ENCODE measurements at places on chromosomes 7 and 10.

DNA sequence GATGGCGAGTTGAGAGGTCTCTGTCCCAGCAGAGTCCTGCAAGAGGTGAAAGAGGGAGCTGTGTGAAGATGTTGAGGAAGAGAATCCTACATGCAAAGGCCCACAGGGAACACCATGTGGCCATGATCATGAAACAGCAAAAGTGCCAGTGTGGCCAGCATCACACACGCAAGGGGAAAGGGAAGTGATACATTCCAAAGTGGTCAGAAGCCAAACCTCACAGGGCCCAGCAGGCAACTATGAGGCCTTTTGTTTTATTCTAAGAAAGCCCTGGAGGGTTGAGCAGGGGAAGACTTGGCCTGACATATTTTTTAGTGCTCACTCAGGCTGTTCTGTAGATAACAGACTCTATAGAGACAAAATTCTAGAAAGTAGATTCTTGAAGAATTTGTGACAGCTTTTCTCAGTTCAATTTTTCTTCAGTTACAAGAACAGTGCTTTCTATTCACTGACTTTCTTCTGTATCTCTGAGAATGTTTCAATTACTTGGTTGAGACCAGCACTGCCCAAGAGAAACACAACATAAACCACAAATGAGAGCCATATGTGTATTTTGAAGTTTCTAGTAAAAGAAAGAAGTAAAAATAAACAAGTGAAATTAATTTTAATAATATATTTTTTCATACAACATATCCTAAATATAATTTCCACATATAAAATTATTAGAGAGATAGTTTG lies 82.3 kb downstream of the HTR7 start:
- no peak for DNase-seq

GRCh38 chr10:21336476-21337170 lies 188.9 kb downstream of the SKIDA1 start:
- DNase-seq = no peak

DNA sequence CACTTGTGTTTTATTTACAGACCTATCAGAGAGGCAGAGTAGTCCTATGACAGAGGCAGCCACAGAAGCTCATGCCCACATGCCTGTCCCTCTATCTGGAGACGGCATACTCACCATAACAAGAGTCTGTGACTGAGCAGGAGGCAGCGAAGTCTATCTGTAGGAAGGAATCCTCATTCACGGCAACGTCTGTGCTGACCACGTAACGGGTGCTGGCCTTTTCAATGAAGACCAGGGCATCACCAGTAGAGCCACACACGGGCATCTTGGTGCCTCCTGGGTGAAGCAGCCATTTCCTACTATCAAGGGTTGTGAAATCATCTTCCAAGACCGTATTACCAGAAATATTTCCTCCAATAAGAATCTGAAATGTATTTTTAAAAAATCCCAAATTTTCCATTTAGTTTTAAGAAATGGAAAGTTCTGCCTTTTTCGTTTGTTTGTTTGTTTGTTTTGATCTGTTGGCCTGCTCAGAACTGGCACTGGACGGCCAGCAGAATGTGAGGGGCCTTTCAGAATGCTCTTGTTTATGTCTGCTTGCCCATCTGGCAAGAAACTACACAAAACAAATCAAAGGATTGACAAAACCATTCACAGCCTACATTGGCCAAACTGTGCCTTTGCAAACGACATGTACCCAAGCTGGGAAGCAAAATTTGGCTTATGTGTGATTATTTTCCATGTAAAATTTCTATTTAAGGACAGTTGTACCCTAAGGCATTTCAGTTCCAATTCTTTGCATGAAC lies 93.1 kb upstream of the SLC26A5 start:
- DNase-seq = no peak

DNA sequence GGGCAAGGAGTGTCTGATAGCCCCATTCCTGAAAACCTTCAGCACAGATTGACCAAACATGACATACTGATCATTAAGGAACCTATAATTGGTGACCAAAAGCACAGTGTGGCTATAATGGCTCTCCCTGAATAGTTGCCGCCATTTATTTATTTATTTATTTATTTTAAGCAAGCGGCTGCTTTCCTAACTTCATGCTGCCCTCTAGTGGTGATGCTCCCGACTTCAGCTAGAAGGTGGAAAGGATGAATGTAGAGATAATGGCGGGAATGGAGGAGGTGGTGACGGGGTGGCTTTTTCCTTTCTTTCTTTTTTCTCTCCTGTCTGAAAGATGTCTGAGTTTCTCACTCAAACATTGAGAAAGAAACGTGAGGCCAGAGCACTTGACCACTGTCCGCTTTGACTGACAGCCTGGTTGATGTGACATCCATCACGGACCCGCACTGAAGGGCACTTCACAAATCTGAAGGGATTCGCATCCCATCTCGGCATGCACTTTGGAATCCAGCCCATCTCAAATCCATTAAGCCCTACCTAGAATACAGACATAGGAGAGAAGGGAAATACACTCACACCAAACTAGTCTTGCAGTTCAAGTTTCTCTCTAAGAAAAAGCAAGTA lies 1090.1 kb downstream of the KCNMA1 start:
- DNase-seq = no peak

DNA sequence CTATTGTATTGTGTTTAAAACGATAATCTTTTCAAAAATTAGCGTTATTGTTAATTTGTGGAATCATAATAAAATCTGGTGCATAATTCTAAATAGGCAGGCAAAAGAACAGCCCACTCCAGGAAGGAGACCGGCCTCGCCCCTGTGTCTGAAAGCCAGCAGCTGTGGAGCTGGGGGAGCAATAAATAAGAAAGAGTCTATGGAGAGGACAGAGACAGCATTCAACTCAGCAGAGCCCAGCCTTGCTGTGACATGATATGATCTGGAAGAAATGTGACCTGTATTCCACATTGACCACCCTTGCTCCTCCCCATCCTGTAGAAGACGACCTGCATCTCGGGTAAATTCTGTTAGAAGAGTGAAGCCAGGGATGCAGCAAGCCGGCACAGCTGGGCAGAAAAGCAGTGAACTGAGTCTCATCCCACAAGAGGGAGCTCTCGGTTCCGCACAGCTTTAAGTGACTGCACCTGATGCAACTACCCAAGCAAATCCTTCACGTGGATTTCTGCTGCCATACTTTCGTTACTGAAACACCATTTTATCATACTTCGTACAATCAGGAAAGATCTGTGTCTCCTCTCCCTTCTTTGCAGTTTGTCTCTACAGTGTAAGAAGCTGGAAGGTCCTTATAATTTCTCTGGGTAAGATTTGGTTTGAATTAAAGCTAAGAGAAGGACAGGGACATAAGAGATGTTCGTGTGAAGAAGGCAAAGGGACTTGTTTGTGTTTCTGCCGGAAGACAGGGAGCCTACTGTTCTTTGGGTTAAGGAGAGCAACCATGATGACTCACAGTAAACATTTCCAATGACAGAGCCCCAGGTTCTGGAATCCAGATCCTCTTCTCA lies 427.1 kb downstream of the GPAM start:
- no peak for DNase-seq

- DNase-seq = no peak
Observed at GRCh38 chr10:59499460-59499859, 137.1 kb upstream of the FAM13C start.

DNA sequence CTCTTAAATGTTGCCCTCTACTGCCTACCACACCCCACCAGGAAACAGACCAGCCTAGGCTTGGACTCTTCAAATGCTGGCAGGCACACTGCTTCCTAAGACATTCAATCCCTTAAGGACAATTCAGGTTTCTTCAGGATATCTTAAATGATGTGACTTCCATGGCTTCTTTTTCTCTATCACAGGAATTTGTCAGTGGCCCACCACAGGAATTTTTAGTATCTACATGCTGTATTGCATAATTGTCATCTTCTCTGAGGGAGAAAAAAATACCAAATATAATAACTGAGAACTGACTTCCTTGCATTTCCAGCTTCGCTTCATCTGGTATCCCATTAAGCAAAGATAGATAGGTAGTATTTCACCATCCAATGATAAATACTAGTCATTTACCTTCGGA lies 129.3 kb downstream of the WNT2 start:
- no peak for DNase-seq

GRCh38 chr10:59857921-59858320 lies 48.4 kb downstream of the CCDC6 start:
- no peak for DNase-seq

GRCh38 chr7:50197549-50197948 lies 104.5 kb upstream of the ZPBP start:
- peak; percentile 35 for DNase-seq

DNA sequence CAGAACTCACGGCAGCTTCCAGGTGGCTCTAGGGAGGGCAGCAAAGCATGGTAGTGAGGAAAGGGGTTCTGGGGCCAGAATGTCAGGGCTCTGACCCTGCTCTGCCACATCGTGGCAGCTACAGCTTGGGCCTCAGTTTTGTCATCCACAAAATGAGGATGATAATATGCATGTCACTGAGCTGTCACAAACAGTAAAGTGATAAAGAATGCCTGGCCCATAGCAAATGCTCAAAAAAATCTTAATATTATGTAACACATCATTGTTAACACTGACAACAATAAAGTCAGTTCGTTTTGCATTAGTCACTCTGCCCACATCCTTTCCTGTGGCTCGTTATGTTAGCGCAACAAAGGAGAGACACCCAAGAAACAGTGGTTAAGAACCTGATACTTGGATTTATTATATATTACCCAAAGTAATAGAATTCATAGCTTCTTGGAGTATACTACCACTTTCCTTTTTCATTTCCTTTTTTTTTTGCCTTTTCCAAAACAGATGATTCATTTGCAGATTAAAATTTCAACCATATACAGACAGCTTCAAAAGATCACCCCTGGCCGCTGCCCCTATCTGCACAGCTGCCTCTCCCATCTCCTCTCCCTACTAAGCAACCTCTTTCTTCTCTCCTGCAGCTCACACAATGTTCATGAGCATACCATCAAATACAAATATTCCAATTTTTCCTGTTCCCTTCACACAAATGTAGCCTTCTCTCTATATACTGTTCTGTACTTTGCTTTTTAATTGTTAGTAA lies 45.5 kb upstream of the DDC start:
- DNase-seq = peak; percentile 71

DNA sequence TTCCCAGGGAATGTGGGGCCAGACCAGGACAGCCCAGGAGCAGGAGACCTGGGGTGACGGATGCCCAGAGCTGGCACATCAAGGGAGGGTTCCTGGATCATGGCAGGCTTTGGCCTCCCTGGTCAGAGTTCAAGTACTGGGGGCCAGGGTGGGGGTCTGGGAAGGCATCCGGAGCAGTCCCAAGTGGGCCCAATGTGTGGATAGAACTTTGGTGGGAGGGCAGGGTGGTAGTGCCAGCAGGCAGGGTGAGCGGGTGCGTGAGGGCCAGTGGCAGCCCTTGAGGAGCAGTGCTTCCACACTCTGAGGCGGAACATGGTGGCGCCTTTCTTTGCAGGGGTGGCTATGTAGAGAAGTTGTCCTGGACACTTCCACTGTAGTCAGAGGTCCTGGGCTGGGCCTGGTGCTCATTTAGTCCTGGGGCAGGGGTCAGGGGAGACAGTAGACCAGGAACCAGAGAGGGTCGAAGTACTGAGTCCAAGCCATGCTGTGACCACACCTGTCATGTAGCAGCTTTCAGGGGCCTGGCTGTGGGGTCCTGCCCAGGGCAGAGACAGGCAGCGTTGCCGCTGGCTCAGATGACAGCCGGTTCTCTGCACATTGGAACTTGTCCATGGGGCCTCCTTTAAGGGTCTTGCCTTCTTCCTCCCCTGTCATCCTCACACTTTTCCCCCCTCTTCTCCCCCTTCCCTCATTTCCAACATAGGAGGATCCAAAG lies 22.2 kb upstream of the CSGALNACT2 start:
- no peak for DNase-seq

DNA sequence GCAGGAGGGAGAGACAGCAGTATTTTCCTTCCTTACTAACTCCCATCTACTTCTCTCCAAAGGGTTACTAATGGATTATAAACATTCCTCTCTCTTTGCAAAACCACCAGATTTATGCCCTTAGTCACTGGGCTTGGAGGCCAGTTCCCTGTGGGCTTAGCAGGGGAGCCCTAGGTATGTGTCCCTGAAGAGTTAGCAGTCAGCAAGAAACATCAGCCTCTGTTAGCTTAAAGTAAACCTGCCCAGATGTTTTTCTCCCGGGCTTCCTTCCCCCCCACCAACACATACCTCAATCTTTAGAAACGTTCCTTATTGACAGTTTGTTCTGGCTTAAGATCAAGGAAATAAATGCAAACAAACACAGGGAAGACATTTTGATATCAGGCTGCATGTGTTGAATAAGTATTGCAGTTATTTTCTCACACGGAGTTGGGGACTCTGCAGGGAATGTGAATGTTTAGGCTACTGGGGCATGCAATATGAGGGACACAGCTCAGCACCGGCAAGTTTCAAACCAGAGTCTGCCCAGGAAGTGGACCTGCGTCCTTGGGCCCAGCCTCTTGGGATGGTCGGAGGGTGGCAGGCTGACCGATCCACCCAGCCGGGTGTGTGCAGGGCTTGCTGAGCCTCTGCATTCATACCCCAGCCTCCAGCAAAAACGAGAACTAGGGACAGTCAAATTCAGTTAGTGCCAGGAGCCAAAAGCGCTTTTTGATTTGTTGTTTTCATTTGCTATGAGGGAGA lies 252.0 kb upstream of the GRB10 start:
- no peak for DNase-seq

DNA sequence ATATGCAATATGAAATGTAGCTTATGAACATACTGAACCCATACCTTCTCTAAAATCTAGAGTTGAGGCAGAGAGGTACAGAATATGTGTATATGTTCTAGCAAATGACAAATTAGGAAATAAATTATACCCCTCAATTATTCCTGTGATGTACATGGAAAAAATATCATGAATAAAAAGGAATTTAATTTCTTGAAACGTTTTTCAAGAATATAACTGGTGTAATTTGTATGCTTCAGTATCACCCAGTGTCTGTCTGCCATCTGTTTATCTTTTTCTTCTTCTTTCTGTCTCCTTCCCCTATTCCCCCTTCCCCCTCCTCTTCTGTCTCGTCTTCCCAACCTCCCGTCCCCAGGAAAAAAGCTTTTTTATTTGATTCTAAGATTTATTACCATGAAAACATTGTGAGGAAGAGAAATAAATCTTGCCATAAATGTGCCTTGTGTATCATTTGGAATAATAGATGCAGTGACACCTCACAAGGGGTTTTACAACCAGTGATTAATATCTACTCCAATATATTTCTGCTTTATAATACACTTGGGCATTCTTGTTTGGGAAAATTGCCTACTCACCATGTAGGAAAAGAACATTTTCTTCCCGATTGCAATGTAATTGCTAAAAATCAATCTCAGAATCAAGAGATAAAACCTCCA lies 12.2 kb downstream of the LANCL2 start:
- DNase-seq = no peak

GRCh38 chr10:132027423-132027983 lies 38.2 kb upstream of the JAKMIP3 start:
- DNase-seq = no peak

- no peak for DNase-seq
Observed at GRCh38 chr7:37332243-37333016, 116.2 kb downstream of the ELMO1 start.

- DNase-seq = no peak
Observed at GRCh38 chr10:44771233-44771995, 139.7 kb upstream of the TMEM72 start.

GRCh38 chr10:102504179-102504975 lies 605 bp downstream of the SUFU start:
- DNase-seq = peak; percentile 34
